MCF 10A (cell line): ENCODE measurements at places on chromosomes 7 and 10. TPM values are rescaled to one million over a fixed set of nuclear protein-coding genes. Genes with fewer than 3 reads are reported as not detected.

TUBB8 gene
- total RNA-seq: not detected in 2 replicates

- peaks cover 8% of the 10 kb centered on the region for H3K4me1 ChIP-seq
- no peak for DNase-seq
- H3K27me3 ChIP-seq: peaks cover 18% of the 10 kb centered on the region
- H3K36me3 ChIP-seq: no peaks in the 10 kb centered on the region
- no peak overlapping the region for H3K4me3 ChIP-seq
These were observed 2.7 kb upstream of the PPP2R2D start for GRCh38 chr10:131898061-131898460.

GRCh38 chr10:84208023-84208422 lies 13.7 kb downstream of the CDHR1 start:
- no peak for DNase-seq
- peaks cover 50% of the 10 kb centered on the region for H3K27me3 ChIP-seq
- no peak overlapping the region for H3K4me3 ChIP-seq
- H3K4me1 ChIP-seq: no peaks in the 10 kb centered on the region

GRCh38 chr7:44191171-44191570 lies 1.9 kb upstream of the GCK start:
- no peak overlapping the region for H3K27ac ChIP-seq
- peaks cover 7% of the 10 kb centered on the region for H3K4me1 ChIP-seq
- no peak overlapping the region for H3K4me3 ChIP-seq
- no peak for DNase-seq
- no peaks in the 10 kb centered on the region for H3K36me3 ChIP-seq
- H3K27me3 ChIP-seq: no peaks in the 10 kb centered on the region
